A549 (cell line): ENCODE measurements at places on chromosomes 4 and X. TPM values are rescaled to one million over a fixed set of nuclear protein-coding genes. Genes with fewer than 3 reads are reported as not detected.

Gene NXF2
- not detected in 3 replicates for polyA plus RNA-seq

Gene STAP1
- not detected in 3 replicates for polyA plus RNA-seq

Gene MTTP
- 0.03 TPM in 1 of 3 replicates, not detected in the others for polyA plus RNA-seq

Gene ANK2
- 1.0 to 1.5 TPM (median 1.4 TPM) in 3 replicates for polyA plus RNA-seq

Gene ENPP6
- polyA plus RNA-seq = not detected in 3 replicates

Gene TCEAL6
- not detected in 3 replicates for polyA plus RNA-seq

Gene SOX3
- polyA plus RNA-seq = not detected in 3 replicates
